Heart left ventricle (tissue), 16 donors: ENCODE measurements at places on chromosomes 6 and 20. TPM values are rescaled to one million over a fixed set of nuclear protein-coding genes. Genes with fewer than 3 reads are reported as not detected.

SPATA2 gene
- total RNA-seq, result 8.3 TPM

ADGB gene
- not detected for total RNA-seq

RIMS1 gene
- 0.32 TPM for total RNA-seq

TAAR8 gene
- not detected for total RNA-seq

BPIFB4 gene
- total RNA-seq, result not detected

NKX2-2 gene
- not detected for total RNA-seq

TMEM74B gene
- 1.8 TPM for total RNA-seq

PLA2G7 gene
- 0.39 TPM for total RNA-seq

DNA sequence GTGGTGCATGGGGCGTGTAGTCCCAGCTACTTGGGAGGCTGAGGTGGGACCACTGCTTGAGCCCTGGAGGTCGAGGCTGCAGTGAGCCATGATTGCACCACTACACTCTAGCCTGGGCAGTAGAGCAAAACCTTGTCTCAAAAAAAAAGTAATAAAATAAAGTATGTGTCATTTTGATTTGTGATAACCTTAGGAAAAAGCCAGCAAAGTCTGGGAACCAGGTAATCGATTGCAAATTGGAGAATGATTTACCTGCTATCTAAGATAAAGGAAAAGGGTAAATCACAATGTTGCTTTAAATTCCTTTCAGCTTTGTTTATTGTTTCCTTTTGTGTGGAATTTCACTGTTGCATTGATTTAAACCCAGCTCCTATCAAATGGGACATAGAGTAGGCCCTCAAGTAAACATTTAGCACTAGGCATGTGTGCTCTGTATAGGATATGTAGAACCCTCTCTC is 59.0 kb downstream of the SGK1 start:
- H3K36me3 ChIP-seq, result no peaks in the 10 kb centered on the region
- DNase-seq, result no peak
- H3K27ac ChIP-seq, result no peak overlapping the region
- no peaks in the 10 kb centered on the region for H3K27me3 ChIP-seq
- H3K4me3 ChIP-seq, result no peak overlapping the region
- no peaks in the 10 kb centered on the region for H3K4me1 ChIP-seq

- no peak for DNase-seq
- H3K36me3 ChIP-seq, result no peaks in the 10 kb centered on the region
- no peak overlapping the region for H3K27ac ChIP-seq
These were observed 146.4 kb downstream of the ADGRG6 start for GRCh38 chr6:142448091-142448729.

- H3K4me3 ChIP-seq, result no peak overlapping the region
- no peak overlapping the region for H3K27ac ChIP-seq
- no peaks in the 10 kb centered on the region for H3K36me3 ChIP-seq
- H3K4me1 ChIP-seq, result no peaks in the 10 kb centered on the region
- no peak for DNase-seq
These were observed 50.8 kb downstream of the SMPDL3A start for GRCh38 chr6:122839906-122840305.

- H3K27me3 ChIP-seq, result no peaks in the 10 kb centered on the region
- no peak for DNase-seq
- no peak overlapping the region for H3K27ac ChIP-seq
- peaks cover 3% of the 10 kb centered on the region for H3K4me1 ChIP-seq
- no peak overlapping the region for H3K4me3 ChIP-seq
These were observed 56.1 kb upstream of the FOXC1 start for GRCh38 chr6:1553562-1554083.

DNA sequence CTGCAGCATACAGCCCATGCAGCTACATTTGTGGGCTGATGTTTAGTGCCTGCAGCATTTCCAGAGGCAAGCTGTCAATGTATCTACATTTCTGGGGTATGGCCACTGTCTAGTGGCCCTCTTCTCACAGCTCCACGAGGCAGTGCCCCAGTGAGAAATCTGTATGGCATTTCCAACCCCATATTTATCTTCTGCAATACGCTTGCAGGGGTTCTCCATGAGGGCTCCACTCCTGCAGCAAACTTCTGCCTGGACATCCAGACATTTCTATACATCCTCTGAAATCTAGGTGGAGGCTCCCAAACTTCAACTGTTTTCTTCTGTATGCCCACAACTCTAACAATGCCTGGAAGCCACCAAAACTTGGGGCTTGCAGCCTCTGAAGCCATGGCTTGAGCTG is 502.3 kb downstream of the C6orf118 start:
- no peaks in the 10 kb centered on the region for H3K36me3 ChIP-seq
- no peak for DNase-seq
- no peaks in the 10 kb centered on the region for H3K27me3 ChIP-seq
- H3K4me3 ChIP-seq, result no peak overlapping the region
- H3K27ac ChIP-seq, result no peak overlapping the region

GRCh38 chr6:4531406-4531805 is 244.8 kb upstream of the CDYL start:
- H3K27me3 ChIP-seq, result no peaks in the 10 kb centered on the region
- H3K27ac ChIP-seq, result no peak overlapping the region
- H3K36me3 ChIP-seq, result no peaks in the 10 kb centered on the region
- H3K4me1 ChIP-seq, result no peaks in the 10 kb centered on the region

DNA sequence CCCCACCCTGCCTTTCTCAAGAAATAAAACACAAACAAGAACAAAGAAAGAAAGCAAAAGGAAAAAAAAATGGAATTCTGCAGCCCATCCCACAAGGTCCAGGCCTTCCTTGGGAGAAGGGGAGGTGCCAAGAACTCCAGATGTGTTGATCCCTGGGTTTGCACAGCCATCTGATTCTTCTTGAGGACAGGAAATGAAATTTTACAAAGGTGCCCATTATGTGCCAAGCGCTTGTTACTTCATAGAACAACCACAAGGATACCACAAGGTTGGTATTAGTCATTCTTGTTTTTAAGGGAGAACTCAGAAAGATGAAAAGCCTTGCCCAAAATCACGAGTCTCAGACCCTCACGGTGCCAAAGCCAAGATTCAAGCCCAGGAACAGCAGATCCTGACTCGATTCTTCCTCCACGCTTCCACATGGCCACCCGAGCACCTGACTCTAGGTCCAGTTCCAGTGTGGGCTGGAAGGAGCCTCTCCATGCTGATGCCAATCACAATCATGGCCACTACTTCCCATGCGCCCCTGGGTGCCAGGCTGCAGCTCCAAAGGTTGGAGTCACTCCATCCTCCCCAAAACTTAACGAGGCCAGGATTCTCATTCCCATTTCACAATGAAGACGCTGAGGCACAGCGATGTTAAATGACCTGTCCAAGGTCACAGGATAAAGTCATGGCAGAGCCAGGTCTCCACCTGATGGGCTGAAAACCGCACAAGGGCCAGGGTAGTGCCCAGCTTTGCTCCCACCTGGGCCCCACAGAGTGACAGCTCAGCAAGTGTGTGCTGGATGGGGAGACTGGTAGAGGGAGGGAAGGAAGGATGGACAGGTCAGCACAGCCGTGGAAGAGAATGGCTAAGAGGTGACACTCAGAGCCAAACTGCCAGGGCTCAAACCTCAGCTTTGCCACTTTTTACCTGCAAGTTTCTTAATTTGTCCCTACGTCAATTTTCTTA is 66.7 kb upstream of the TOP1 start:
- no peak overlapping the region for H3K4me3 ChIP-seq
- no peaks in the 10 kb centered on the region for H3K27me3 ChIP-seq
- H3K36me3 ChIP-seq, result no peaks in the 10 kb centered on the region
- no peak overlapping the region for H3K27ac ChIP-seq
- H3K4me1 ChIP-seq, result peaks cover 3% of the 10 kb centered on the region

DNA sequence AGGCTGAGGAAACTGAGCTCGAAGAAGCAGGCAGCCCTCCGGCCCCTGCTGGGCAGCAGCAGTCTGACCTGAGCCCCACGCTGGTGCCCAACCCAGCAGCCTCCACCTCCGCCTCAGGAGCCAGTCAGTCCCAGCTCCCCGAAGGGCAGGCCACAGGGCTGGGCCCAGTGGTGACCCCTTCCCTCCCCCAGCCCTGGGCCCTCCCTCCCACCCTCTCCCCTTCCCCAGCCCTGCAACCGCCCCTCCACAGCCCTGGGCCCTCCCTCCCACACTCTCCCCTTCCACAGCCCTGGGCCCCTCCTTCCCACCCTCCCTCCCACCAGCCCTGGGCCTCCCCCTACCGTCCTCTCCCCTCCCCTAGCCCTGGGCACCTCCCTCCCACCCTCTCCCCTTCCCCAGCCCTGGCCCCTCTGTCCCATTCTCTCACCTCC is 115.0 kb downstream of the TAF4 start:
- H3K27ac ChIP-seq, result no peak overlapping the region
- no peaks in the 10 kb centered on the region for H3K4me1 ChIP-seq
- H3K4me3 ChIP-seq, result no peak overlapping the region
- no peaks in the 10 kb centered on the region for H3K36me3 ChIP-seq
- DNase-seq, result peak; percentile 2

DNA sequence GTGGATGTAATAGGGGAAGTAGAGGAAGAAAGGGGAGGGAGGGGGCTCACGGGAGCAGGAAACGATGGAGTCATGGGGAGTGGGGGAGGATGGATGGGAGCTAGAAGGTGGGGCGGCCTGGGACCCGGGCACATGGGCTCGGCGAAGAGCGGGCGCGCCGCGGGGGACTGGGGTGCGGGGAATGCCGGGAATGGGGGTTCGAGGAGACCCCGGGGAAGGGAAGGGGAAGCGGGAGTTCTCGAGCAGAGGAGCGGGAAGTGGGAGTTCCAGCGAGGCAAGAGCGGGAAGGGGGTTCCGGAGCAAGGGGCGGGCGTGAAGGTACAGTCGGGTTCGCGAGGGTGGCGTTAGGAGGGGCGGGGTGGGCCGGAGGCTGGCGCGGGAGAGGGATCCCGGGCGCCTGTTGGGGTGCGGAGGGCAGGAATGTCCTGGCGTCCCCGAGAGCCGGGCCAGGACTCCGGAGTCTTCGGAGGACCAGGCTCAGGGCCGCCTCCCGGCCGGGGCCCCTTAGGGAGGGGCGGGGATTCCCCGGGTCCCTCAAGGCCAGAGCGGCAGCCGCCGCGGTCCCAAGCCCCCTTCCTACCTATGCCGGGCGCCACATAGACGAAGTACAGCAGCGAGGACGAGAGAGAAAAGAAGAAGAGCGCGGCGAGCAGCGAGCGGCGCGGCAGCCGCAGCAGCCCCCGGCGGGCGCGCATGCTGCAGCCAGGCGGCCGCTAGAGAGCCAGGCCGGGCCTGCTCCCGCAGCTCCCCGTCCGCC is 504 bp downstream of the B4GALT5 start:
- DNase-seq, result peak; percentile 48
- H3K27ac ChIP-seq, result peak overlapping the region; percentile 97
- peaks cover 5% of the 10 kb centered on the region for H3K4me1 ChIP-seq
- peak overlapping the region; percentile 98 for H3K4me3 ChIP-seq
- no peaks in the 10 kb centered on the region for H3K27me3 ChIP-seq
- no peaks in the 10 kb centered on the region for H3K36me3 ChIP-seq

GRCh38 chr6:119043265-119043664 is 35.2 kb downstream of the FAM184A start:
- DNase-seq, result no peak
- H3K4me1 ChIP-seq, result no peaks in the 10 kb centered on the region
- H3K36me3 ChIP-seq, result no peaks in the 10 kb centered on the region
- H3K27ac ChIP-seq, result no peak overlapping the region
- H3K27me3 ChIP-seq, result no peaks in the 10 kb centered on the region
- H3K4me3 ChIP-seq, result no peak overlapping the region

- DNase-seq, result no peak
- no peak overlapping the region for H3K27ac ChIP-seq
- H3K36me3 ChIP-seq, result no peaks in the 10 kb centered on the region
- H3K4me1 ChIP-seq, result peaks cover 6% of the 10 kb centered on the region
These were observed 68.5 kb upstream of the ARMC2 start for GRCh38 chr6:108779536-108780275.

- H3K27ac ChIP-seq, result no peak overlapping the region
- DNase-seq, result no peak
- peaks cover 7% of the 10 kb centered on the region for H3K4me1 ChIP-seq
- no peaks in the 10 kb centered on the region for H3K27me3 ChIP-seq
- no peak overlapping the region for H3K4me3 ChIP-seq
- H3K36me3 ChIP-seq, result no peaks in the 10 kb centered on the region
These were observed 2.6 kb upstream of the MUC22 start for GRCh38 chr6:31007694-31008093.

DNA sequence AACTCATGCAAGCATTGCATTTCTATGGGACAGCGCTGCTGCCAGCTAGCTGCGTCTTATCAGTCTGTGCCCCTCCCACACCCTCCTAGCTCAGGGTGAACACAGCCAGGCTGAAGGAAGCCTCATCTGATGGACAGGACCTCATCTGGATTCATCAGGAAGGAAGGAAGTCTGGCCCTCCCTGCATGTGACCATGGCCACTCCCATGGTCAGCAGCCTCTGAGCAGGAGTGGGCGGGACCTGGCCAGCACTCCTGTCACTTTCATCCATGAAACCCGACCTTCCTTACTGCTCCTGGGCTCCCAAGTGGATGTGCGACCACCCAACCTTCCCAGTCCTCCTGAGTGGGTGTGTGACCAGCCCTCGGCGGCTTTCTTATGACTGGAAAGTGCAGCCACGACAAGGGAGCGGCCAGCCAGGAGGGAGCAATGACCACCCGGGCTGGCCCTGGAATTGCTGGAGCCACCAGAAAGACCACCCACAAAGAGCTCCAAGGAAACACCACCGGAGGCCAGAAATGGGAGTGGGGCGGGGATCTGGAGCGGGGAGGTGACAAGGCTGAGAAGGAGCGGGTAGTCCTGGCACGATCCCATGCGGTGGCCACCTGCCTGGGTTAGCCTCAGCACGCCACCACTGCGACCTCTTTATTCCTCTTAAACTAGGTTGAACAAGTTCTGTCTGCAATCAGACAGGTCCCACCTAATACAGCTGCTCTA is 241.2 kb downstream of the TTLL2 start:
- no peak overlapping the region for H3K4me3 ChIP-seq
- no peak overlapping the region for H3K27ac ChIP-seq
- H3K4me1 ChIP-seq, result peaks cover 16% of the 10 kb centered on the region
- DNase-seq, result peak; percentile 70
- no peaks in the 10 kb centered on the region for H3K27me3 ChIP-seq
- no peaks in the 10 kb centered on the region for H3K36me3 ChIP-seq

- H3K27ac ChIP-seq, result no peak overlapping the region
- no peaks in the 10 kb centered on the region for H3K4me1 ChIP-seq
- DNase-seq, result no peak
- no peak overlapping the region for H3K4me3 ChIP-seq
These were observed 324.2 kb downstream of the UBE3D start for GRCh38 chr6:82741325-82741995.

DNA sequence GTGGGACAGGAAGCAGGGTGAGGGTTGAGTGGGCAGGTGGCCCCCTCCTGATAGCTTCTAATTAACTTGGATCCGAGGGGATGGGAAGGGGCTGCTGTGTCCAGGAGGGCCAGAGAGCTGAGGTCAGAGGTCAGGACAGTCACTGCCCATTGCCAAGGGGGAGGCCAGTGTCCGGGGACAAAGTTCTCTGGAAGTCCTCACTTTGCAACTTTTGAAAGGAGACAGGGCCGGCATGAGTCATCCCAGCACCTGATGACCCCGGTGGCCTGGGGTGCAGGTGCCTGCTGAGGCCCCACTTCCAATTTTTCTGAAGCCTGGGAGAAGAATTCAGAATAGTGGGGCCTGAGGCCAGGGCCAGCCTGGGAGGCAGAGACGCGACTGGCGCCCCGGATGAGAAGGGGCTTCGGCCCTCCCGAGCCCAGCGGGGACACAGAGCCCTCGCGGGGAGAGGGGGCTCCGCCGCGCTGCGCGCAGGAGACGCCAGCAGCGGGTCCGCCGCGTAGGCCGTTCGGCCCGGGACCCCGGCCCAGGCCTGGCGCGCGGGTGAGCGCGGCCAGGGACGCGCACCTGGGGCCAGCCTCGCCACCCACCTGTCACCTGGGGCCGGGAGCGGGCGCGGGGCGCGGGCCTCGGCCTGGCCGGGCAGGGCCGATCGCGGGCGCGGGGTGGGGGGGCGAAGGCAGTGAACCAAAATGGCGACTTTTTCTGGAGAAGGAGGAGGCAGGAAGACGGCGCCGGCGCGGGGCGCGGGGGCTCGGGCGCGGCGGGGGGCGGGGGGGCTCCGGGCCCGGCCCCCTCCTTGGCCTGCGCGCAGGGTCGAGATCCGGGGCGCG is 586 bp downstream of the ZNF512B start:
- no peaks in the 10 kb centered on the region for H3K27me3 ChIP-seq
- peak overlapping the region; percentile 91 for H3K4me3 ChIP-seq
- DNase-seq, result peak; percentile 26
- peak overlapping the region; percentile 44 for H3K27ac ChIP-seq
